DMS79 treated with DMSO at 0.1 percent for 48 hours (cell line): ENCODE measurements at places on chromosomes 13 and 19.

DNA sequence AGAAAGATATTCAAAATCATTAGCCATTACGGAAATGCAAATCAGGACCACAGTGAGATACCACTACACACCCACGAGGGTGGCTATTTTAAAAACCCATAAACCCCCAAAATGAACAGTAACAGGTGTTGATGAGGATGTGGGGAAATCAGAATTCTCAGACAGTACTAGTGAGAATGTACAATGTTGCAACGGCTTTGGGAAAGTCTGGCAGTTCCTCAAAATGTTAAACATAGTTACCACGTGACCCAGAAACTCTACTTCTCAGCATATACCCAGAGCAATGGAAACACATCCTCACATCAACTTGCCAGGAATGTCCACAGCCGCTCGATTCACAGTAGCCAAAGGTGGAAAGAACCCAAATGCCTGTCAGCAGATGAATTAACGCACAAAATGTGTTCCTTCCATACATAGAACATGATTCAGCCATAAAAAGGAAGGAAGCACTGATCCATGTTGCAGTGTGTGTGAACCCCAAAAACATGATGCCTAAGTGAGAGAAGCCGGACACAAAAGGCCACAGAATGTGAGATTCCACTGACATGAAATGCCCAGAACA lies 7.0 kb downstream of the PLVAP start:
- DNase-seq: no peak

GRCh38 chr13:44125943-44126469 lies 246.3 kb downstream of the LACC1 start:
- no peak for DNase-seq

DNA sequence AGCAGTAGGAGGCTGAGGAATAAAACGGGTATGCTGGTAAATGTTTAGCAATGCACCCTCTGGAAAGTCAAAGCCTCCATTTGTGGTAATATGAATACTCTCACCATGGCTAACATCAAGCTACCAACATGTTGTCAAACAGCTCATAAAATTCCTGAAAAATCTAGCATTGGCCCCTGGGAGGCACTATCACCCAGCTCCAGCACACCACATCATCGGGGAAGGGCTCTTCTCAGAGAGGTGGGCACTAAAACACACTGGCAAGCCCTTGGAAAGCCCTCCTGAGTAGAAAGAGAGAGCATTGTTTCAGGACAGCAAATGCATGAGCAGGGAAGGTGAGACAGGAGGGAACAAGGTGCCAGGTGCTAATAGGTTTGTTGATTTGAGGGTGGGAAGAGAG lies 53.9 kb upstream of the FLT1 start:
- no peak for DNase-seq

DNA sequence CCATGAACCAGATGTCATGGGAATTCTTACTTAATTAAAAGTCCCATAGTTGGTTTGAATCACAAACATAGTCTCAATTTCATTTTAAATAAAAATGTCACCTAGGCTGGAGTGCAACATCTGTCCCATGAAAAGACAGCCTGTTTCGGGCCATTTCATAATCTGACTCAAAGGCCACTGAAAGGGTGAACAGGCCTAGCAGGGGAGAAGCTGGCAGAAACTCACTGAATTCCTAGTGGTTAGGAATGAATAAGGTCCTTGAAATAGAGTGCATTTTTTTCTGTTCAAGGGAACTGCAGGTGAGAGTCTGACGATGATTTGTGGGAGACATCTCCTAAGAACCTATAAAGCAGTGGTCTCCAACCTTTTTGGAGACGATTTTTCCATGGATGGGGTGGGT lies 44.0 kb upstream of the PCCA start:
- DNase-seq: peak; percentile 35
